Posterior vena cava (tissue), 2 donors: ENCODE measurements at places on chromosomes 11 and 22. TPM values are rescaled to one million over a fixed set of nuclear protein-coding genes. Genes with fewer than 3 reads are reported as not detected.
A peak's percentile ranks its signal among the peaks of the same experiment; 100 is the strongest.

- no peak for DNase-seq
These were observed 71.2 kb downstream of the LDLRAD3 start for GRCh38 chr11:36014898-36015665.

DNA sequence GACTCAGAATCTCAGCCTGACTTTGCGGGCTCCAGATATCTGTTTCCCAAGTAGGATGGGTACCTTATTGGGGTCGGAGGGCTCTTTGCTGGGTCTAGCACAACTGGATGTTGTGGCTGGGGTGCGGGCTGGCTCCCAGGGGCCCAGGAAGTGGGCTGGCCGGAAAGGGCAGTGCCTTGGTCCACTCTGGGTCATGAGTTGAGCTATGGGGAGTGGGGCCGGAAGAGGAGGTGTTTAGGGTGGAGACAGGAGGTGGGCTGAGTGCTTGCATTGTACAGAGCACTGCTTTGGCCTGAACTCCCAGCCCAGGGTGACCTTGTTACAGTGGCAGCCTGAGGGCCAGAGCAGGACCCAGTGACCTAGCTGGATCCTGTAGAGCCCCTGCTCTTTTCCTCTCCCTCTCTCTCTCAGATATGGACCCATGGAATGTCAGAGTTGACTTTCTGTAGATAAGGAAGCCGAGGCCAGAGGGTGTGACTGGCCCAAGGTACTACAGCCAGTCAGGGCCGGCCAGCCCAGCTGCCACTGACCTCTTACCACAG is 13.2 kb downstream of the PHLDB1 start:
- peak; percentile 71 for DNase-seq

- no peak for DNase-seq
These were observed 104.7 kb downstream of the NAV2 start for GRCh38 chr11:19817265-19817851.

GRCh38 chr22:33706100-33706499 is 214.2 kb downstream of the LARGE1 start:
- DNase-seq = no peak

DNA sequence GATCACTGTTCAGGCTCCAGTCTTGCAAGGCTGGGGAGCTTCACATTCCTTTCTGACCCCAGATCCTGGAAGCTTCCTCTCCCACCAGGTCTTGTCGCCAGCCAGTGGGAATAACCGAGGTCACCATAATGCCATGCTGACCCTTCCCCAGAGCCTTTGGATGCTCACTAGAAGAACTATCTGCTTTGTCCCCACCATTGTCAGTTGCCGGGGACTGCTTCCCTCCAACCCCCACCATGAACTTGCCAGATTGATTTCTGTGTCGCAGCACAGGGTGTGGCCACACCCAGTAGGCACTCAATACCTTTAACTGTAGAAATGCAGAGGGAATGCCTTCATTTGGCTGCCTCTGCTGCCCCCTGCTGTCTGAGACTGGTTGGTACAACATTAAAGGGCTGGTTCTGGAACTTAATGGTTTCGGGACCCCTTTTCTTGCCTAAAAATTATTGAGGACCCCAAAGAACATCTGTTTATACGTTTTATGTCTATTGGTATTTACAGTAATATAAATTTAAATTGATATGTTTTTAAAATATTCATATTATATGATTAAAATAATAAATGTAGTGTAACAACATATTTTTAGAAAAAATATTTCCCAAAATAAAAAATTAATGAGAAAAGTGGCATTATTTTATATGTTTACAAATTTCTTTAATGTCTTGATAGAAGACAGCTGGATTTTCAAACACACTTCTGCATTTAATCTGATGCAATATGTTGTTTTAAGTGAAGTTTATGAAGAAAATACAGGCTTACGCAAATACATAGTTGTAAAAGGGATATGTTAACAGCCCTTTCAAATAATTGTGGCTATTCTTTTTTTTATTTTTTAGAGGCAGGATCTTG is 6.7 kb upstream of the GDPD5 start:
- no peak for DNase-seq

DNA sequence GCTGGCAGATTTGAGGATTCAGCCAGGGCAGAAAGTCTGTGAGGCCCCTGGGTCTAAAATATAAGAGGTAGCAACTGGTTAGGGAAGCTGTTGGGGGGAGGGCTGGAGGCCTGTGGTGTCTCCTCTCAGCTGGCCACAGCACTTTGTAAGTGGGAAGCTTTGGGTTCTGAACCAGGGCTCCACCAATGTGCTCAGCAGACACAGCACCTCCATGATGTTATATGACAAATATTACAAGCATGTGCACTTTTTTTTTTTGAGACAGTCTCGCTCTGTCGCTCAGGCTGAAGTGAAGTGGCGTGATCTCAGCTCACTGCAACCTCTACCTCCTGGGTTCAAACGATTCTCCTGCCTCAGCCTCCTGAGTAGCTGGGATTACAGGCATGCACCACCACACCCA is 8.0 kb downstream of the ARHGAP1 start:
- no peak for DNase-seq

MMP1 gene
- 1.4 TPM for total RNA-seq

DNA sequence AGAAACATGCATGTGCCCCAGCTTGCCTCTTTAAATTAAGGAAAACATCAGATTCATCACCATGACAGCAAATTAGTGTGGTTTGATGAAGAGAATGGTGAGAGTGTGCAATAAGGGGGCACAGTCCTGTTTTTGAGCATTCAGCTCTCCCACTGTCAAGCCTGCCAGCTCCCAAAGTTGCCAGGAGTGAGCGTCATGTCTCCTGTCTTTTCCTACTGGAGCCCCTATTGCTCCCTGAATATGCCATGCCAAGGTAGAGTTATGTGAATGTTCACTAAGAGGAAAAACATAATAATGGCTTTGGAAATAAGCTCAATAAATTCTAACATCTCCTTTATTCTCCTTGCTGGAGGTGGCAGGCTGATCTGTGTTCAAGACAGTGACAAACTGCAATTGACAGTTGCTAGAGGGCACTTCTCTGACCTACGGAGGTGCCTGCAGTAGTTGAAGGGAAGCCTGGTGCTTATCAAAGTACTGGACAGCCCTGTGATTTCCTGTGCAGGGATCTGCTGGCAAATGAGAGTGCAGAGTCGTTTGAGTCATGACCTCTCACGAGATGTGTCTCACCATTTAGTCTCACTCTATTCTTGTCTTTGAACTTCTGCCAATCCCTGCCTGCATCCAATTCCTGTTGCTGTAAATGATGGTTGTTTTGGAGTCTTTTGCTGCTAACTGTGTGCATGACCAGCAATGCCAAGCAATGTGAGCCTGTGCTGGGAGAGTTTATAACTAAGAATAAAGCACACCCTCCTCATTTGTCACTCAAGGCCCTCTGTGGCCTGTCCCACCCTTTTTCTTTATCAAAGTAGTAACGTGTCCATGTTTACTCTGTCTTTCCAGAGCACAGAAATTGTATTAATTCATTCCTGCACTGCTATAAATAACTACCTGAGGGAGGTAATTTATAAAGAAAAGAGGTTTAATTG is 34.8 kb downstream of the MRGPRX2 start:
- DNase-seq = no peak

ADM gene
- total RNA-seq = 52.2 TPM

- DNase-seq = no peak
These were observed 2.8 kb upstream of the CDC42EP1 start for GRCh38 chr22:37557321-37558001.

DNA sequence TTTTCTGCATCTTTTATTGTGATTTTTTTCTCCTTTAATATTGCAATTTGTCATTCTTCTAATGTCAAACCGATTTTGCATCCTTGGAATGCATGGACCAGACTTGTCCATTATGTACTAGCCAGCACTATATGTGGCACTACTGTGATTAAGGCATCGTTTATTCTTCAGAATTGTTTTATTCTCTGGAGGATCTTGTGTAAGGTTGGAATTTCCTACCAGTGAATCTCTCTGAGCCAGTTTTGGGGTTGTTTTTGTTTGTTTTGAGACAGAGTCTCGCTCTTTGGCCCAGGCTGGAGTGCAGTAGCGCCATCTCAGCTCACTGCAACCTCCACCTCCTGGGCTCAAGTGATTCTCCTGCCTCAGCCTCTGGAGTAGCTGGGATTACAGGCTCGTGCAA is 58.5 kb downstream of the IGLL5 start:
- DNase-seq = no peak

- no peak for DNase-seq
These were observed 742.3 kb downstream of the DLG2 start for GRCh38 chr11:84884836-84885235.
